Activated CD4-positive, alpha-beta T cell treated with anti-CD3 and anti-CD28 coated beads for 36 hours (primary cell): ENCODE measurements at places on chromosomes 1 and 21. TPM values are rescaled to one million over a fixed set of nuclear protein-coding genes. Genes with fewer than 3 reads are reported as not detected.

The TRIM67 gene
- total RNA-seq: not detected

DNA sequence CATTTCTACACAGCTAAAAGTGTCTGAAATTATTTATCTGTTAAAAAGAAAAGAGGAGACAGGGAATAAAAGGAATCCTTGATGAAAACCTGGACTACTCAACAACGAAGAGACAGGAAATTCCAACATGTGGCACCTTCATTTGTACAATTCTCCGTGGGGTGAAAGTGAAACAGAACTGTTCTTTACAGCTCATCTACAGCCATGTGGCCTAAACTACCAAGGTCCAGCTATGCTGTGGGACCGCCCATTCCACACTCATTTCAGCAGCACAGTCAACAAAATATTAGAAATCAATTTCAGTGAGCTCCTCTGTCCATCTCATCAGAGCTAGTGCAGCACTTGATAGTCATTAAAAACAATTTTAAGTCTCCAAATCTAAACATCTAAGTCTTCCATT, 44.0 kb downstream of the UBR4 start:
- peaks cover 83% of the 10 kb centered on the region for H3K36me3 ChIP-seq
- peaks cover 21% of the 10 kb centered on the region for H3K4me1 ChIP-seq
- H3K27me3 ChIP-seq: no peaks in the 10 kb centered on the region
- no peak overlapping the region for H3K4me3 ChIP-seq
- no peak for DNase-seq

DNA sequence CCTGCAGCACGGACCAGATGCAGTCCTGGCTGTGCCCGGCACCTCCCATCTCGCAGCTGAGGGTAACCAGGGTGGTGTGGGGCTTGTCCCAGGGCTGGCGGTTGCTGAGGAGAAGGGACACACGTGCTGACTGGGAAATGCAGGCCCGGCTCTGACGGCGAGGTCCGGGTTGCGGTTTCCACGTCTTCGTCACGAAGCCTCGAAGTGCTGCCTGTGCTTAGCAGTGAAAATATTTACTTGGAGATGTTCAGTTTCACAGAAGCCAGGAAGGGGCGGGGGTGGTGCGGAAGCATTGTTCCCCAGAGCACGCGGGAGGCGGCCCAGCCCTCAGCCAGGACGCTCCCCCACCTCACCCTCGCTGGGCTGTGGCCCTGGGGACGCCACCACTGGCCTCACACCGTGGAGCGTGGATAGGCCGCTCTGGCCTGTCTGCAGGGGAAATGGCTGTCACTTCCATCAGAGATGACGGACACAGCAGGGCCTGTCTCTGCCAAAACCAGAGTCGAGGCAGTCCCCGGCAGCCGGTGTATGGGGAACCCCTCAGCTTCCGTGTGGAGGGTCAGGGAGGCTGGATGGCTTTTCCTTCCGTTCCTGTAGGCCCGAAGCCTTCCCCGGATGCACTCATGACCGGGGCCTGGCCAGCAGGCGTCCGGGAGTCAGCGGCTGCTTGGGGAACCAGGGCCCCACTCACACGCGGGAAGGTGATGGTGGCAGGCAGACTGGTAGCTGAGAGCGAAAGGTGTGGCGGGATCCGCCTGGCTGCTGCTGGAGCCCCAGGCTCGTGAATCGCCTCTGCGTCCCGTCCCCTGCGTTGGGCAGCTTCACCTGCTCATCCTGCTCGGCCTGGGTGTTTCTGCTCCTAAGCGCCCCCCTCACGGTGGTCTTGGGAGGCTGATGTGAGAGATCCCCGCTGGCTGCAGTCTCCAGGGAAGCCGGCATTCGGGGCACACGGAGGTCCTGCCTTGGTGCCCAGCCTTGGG, 14.7 kb upstream of the POFUT2 start:
- H3K27ac ChIP-seq: peak overlapping the region; percentile 58
- no peaks in the 10 kb centered on the region for H3K27me3 ChIP-seq
- peaks cover 13% of the 10 kb centered on the region for H3K4me1 ChIP-seq
- H3K36me3 ChIP-seq: no peaks in the 10 kb centered on the region
- H3K4me3 ChIP-seq: no peak overlapping the region

- no peak overlapping the region for H3K4me3 ChIP-seq
- DNase-seq: no peak
- H3K27me3 ChIP-seq: no peaks in the 10 kb centered on the region
- H3K27ac ChIP-seq: no peak overlapping the region
These were observed 5.0 kb upstream of the KIAA0040 start for GRCh38 chr1:175197531-175197930.
